Prostate gland (tissue), 2 donors: ENCODE measurements at places on chromosomes 11 and 22. TPM values are rescaled to one million over a fixed set of nuclear protein-coding genes. Genes with fewer than 3 reads are reported as not detected.

- peaks cover 16% of the 10 kb centered on the region for H3K4me1 ChIP-seq
- H3K27me3 ChIP-seq, result no peaks in the 10 kb centered on the region
- H3K4me3 ChIP-seq, result no peak overlapping the region
- peak overlapping the region; percentile 15 for H3K27ac ChIP-seq
These were observed 4.0 kb upstream of the SLC3A2 start for GRCh38 chr11:62876712-62877111.

GRCh38 chr11:68751331-68751856 is at the start of gene TESMIN:
Gene TESMIN, minus strand, starts transcription at chr11:68751520. Its CDS starts 860 bp downstream, at chr11:68750660.
- H3K27ac ChIP-seq, result peak within 1 kb of the TSS; percentile 71
- peak within 1 kb of the TSS; percentile 67 for H3K4me3 ChIP-seq
- peak; percentile 95 for DNase-seq
- H3K4me1 ChIP-seq, result no peaks in the 10 kb centered on the region
- H3K27me3 ChIP-seq, result no peaks in the 10 kb centered on the region
- H3K36me3 ChIP-seq, result no peaks in the 10 kb centered on the region

- H3K36me3 ChIP-seq, result peaks cover 5% of the 10 kb centered on the region
- no peaks in the 10 kb centered on the region for H3K27me3 ChIP-seq
- no peak overlapping the region for H3K4me3 ChIP-seq
- DNase-seq, result peak; percentile 69
- H3K27ac ChIP-seq, result no peak overlapping the region
These were observed 1.8 kb downstream of the ADSL start for GRCh38 chr22:40348025-40348658.

Gene OR8D1
- not detected for total RNA-seq
